ENCODE measurements at places on chromosomes 11 and 22. TPM values are rescaled to one million over a fixed set of nuclear protein-coding genes. Genes with fewer than 3 reads are reported as not detected.

The IRAG1 gene
- total RNA-seq: 23.1 TPM

The OR8D1 gene
- total RNA-seq: not detected

The OR5B21 gene
- total RNA-seq: not detected

The PCNX3 gene
- total RNA-seq: 37.7 TPM

The CEND1 gene
- total RNA-seq: not detected

DNA sequence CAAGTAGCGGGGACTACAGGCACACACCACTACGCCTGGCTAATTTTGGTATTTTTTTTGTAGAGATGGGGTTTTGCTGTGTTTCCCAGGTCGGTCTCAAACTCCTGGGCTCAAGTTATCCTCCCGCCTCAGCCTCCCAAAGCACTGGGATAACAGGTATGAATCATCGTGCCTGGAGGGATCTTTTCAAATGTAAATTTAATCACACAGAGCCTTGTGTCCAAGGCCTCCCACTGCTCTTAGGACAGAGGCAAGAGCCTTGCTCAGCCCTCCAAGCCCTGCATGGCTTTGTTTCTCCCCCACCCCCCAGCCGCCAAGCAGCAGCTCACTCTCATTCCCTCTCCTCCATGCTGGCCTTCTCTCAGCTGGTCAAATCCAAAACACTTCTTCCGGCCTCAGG is 75.3 kb upstream of the CREB3L1 start:
- no peaks in the 10 kb centered on the region for H3K36me3 ChIP-seq
- no peak overlapping the region for H3K27ac ChIP-seq
- H3K4me3 ChIP-seq: no peak overlapping the region
- H3K27me3 ChIP-seq: peaks cover 27% of the 10 kb centered on the region
- H3K4me1 ChIP-seq: no peaks in the 10 kb centered on the region

GRCh38 chr11:94800414-94800813 is 32.3 kb downstream of the AMOTL1 start:
- no peaks in the 10 kb centered on the region for H3K27me3 ChIP-seq
- DNase-seq: no peak
- H3K4me1 ChIP-seq: no peaks in the 10 kb centered on the region

GRCh38 chr11:78399136-78399535 is 18.5 kb downstream of the GAB2 start:
- no peaks in the 10 kb centered on the region for H3K4me1 ChIP-seq
- DNase-seq: no peak
- H3K27me3 ChIP-seq: no peaks in the 10 kb centered on the region
- H3K4me3 ChIP-seq: no peak overlapping the region
- no peaks in the 10 kb centered on the region for H3K36me3 ChIP-seq

DNA sequence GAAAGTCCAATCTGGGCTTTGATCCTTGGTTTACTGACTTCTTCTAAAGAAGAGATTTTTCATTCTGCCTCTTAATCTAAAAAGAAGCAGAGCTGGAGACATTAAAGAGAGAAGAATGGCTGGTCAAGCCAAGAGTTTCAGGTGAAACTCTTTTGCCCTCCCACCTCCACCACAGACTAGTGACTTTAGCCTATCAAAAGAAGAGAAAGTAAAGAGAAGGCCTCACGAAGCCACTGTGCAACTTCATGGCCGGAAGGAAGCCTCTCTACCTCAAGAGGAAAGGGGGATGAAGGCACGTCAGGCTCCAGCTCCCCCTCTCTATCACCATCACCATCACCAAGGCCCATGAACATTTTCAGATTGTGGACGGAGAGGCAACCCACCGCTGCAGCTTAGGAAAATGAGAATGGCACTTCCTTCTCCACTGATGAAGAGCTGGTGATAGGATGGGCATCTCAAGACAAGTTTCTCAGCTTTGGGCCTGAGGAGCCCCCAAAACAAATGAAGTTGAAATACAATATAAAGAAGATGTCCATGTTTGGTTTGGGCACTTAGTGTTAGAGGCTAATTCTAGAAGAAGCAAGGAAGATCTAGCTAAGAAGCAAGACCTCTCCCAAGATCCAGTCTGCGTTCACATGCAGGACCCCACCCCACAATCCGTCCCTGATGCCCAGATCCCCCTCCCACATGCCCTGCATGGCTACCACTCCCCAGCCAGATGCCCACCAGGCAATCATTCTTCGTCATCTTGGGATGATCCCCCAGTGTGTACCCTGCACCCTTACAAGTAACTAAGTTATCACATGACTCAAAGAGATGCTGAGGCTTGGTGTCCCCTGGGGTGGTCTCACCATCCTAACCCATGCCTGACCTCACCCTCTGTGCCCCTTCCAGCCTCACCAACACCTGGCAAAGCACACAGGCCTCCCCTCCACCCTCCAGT is 52.6 kb downstream of the IGSF9B start:
- no peaks in the 10 kb centered on the region for H3K4me1 ChIP-seq
- no peaks in the 10 kb centered on the region for H3K36me3 ChIP-seq
- no peaks in the 10 kb centered on the region for H3K27me3 ChIP-seq
- no peak for DNase-seq
- H3K4me3 ChIP-seq: no peak overlapping the region
- H3K27ac ChIP-seq: no peak overlapping the region

GRCh38 chr11:45050111-45050510 is 96.3 kb upstream of the PRDM11 start:
- no peak for DNase-seq
- H3K27ac ChIP-seq: no peak overlapping the region
- no peaks in the 10 kb centered on the region for H3K27me3 ChIP-seq
- no peak overlapping the region for H3K4me3 ChIP-seq
- H3K36me3 ChIP-seq: no peaks in the 10 kb centered on the region
- H3K4me1 ChIP-seq: no peaks in the 10 kb centered on the region

- H3K27ac ChIP-seq: peak overlapping the region; percentile 97
- H3K36me3 ChIP-seq: peaks cover 3% of the 10 kb centered on the region
- peaks cover 26% of the 10 kb centered on the region for H3K4me1 ChIP-seq
These were observed 748 bp downstream of the RAB30 start for GRCh38 chr11:83070731-83071566.

DNA sequence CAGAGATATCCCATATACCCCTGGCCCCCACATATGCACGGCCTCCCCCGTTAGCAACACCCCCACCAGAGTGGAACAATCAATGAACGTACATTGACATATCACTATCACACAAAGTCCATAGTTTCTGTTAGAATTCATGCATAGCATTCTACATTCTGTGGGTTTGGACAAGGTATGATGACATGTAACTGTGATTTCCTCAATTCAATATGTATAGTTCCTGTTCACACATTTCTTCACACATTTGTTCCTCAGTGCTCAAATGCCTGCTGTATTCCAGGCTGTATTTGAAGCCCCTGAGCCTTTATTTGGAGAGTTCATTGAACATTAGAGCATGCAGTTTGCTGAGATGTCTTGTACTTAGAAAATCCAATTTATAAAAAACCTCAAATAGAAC is 69.9 kb downstream of the PTPRJ start:
- H3K27me3 ChIP-seq: no peaks in the 10 kb centered on the region
- H3K4me3 ChIP-seq: no peak overlapping the region
- H3K27ac ChIP-seq: no peak overlapping the region
- DNase-seq: no peak
- H3K36me3 ChIP-seq: no peaks in the 10 kb centered on the region

DNA sequence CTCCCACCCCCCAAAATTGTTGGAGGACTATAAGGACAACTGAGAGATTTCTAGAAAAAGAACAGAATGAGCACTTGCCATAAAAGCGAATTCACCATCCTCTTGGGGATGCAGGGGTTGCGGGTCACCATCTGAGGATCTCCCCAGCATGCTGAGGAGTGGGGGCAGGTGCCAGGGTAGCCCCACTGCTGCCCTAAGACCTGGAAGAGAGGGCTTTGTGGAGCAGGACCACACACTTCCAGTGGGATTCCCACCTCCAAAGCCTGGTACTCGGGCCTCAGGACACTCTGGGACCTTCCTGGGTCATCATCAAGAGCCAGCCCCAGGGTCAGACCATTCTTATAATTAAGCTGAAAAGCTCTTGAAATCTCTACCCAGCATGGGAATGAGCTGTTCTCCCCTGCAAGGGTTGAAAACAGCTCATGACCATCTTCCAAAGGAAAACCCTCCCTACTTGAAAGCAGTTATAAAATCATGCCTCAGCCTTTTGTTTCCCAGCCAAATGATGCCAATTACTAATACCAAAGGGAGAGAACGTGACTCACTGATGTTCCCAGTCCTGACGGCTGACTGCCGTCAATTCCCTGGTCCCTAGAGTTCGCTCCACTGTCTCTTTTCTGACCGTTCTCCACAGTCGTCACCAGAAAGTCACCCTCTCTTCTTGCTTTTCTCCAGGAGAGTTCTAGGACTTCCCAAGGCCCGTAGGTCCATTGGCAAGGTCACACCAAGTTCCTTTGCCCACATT is 76.8 kb upstream of the CREB3L1 start:
- DNase-seq: no peak
- no peak overlapping the region for H3K27ac ChIP-seq
- no peaks in the 10 kb centered on the region for H3K27me3 ChIP-seq
- no peaks in the 10 kb centered on the region for H3K4me1 ChIP-seq
- H3K36me3 ChIP-seq: no peaks in the 10 kb centered on the region
- H3K4me3 ChIP-seq: no peak overlapping the region

DNA sequence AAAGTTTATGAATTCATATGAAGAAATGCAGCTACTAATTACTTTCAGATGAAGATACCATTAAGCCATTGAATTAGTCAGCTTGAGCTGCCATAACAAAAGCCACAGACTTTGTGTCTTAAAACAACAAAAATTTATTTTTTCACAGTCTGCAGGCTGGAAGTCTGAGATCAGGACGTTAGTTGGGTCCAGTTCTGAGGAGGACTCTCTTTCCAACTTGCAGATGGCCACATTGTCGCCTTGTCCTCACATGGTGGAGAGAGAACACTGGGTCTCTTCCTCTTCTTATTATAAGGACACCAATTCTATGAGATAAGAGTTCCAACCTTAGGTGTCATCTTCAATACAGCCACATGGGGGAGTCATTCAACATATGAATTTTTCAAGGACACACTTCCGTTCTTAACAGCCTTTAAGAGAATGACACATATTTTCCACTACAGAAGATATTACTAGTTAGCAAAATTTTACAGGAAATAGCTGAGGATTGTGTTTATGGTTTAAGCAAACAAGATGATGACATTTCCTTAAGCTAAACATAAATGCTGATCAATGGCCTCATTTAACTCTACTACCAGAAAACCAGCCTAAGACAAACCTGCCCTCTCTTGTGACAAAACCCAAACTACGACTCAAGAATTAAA is 56.0 kb downstream of the DCUN1D5 start:
- no peaks in the 10 kb centered on the region for H3K36me3 ChIP-seq
- no peaks in the 10 kb centered on the region for H3K27me3 ChIP-seq
- no peak overlapping the region for H3K4me3 ChIP-seq
- H3K4me1 ChIP-seq: no peaks in the 10 kb centered on the region
- no peak for DNase-seq

DNA sequence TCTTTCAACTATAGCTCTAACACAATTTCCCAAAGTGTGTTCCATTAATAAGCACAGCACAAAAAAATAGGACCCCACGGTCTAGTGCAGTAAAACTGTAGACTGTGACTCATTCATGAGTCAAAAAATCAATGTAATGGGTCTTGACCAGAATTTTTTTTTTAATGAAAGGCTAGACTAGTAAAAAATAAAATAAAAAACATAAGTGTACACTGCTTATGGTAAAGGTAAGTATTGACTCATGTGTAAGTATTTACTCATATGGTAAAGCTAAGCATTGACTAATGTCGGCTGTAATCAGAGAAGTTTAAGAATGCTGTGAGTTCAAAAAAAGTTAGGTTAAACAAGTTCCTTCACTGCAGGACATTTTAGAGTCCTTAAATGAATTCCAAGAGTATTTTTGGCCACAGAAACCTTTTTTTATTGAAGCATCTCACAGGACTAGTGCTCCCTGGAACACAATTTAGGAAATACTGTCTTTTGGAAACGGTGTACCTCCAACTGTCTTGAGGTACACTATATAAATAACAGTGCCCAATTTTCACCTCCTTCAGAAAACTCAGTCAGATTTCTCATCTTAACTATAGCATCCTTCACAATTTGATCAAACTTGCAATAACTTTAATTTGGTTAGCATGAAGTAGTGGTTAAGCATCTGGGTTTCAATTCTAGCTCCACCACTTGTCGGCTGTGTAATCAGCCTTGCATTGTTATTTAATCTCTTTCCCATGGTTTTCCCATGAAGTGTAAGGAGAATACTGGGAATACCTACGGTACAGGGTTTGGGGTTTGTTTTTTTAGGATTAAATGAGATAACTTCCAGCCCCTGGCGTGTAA is 2.1 kb downstream of the CCDC73 start:
- no peaks in the 10 kb centered on the region for H3K27me3 ChIP-seq
- no peak overlapping the region for H3K27ac ChIP-seq
- H3K36me3 ChIP-seq: no peaks in the 10 kb centered on the region
- no peaks in the 10 kb centered on the region for H3K4me1 ChIP-seq
- H3K4me3 ChIP-seq: peak overlapping the region; percentile 35
- DNase-seq: no peak

Measured in tibial nerve (tissue), 4 donors.